ENCODE measurements at places on chromosomes 5 and 9. TPM values are rescaled to one million over a fixed set of nuclear protein-coding genes. Genes with fewer than 3 reads are reported as not detected.
A peak's percentile ranks its signal among the peaks of the same experiment; 100 is the strongest.

GRCh38 chr9:112046181-112046580 is 128.9 kb downstream of the SUSD1 start:
- peaks cover 14% of the 10 kb centered on the region for H3K27me3 ChIP-seq
- no peak overlapping the region for H3K27ac ChIP-seq
- H3K4me3 ChIP-seq, result no peak overlapping the region
- peaks cover 33% of the 10 kb centered on the region for H3K36me3 ChIP-seq
- DNase-seq, result no peak

GRCh38 chr9:104927216-104927911 is 591 bp downstream of the ABCA1 start:
- no peaks in the 10 kb centered on the region for H3K36me3 ChIP-seq
- H3K27me3 ChIP-seq, result peaks cover 54% of the 10 kb centered on the region
- H3K4me1 ChIP-seq, result peaks cover 5% of the 10 kb centered on the region
- DNase-seq, result peak; percentile 10
- no peak overlapping the region for H3K27ac ChIP-seq

SNX18 gene
- 13.3 TPM for total RNA-seq

PRR16 gene
- not detected for total RNA-seq

All from activated T-helper 2 cell treated with anti-CD3 and anti-CD28 coated beads, Interferon-gamma antibody, Interleukin-2, Interleukin-4, amounts not matched to agents 10 μg/mL and 5 μg/mL and 100 μg/mL, durations not matched to agents 14 hours and 24 hours and 36 hours (primary cell).